Stimulated activated CD4-positive, alpha-beta T cell treated with anti-CD3 and anti-CD28 coated beads, TNF-alpha, amount 100 ng/mL, for 4 hours (primary cell): ENCODE measurements at places on chromosomes 13 and 19.

- no peak for DNase-seq
Observed at GRCh38 chr19:3046698-3047495, 15.4 kb downstream of the TLE5 start.

- no peak for DNase-seq
Observed at GRCh38 chr19:14361824-14362223, 19.4 kb upstream of the ADGRE5 start.

DNA sequence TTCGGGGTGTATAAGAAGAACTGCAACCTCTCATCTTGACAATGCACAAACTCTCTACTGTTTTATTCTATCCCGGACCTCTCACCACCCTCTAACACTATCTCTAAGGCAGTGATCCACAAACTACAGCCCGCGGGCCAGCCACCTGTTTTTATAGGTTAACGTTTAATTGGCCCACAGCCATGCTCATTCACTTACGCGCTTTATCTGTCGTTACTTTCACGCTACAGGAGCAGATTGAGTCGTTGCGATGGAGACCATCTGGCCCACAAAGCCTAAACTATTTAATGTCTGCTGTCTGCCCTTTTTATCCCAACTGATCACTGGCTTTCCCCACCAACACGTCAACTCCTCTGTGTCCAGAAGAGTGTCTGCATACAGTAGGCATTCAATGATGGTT lies 158.9 kb downstream of the CACNA1A start:
- no peak for DNase-seq

- DNase-seq = no peak
Observed at GRCh38 chr13:108272333-108272732, 2.8 kb downstream of the TNFSF13B start.

DNA sequence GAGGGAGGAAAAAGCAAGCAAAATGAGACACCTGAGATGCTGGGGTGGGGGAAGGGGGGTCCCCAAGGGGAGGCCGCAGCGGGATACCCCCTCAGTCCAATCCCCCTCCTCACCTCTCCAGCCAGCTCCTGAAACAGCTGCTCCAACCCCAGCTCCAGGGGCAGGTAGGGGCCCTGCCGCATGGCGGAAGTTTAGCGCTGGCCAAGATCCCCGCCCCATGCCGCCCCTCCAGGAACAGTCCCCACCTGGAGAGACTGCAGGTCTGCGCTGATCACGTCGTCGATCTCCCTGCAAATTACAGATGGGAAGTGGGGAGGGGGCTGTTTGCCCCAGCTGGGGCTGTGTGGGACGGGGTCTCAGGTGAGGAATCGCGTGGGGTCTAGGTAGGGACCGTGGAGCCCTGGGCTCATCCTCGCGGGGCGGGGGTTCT lies 9.0 kb downstream of the CAPN12 start:
- no peak for DNase-seq

DNA sequence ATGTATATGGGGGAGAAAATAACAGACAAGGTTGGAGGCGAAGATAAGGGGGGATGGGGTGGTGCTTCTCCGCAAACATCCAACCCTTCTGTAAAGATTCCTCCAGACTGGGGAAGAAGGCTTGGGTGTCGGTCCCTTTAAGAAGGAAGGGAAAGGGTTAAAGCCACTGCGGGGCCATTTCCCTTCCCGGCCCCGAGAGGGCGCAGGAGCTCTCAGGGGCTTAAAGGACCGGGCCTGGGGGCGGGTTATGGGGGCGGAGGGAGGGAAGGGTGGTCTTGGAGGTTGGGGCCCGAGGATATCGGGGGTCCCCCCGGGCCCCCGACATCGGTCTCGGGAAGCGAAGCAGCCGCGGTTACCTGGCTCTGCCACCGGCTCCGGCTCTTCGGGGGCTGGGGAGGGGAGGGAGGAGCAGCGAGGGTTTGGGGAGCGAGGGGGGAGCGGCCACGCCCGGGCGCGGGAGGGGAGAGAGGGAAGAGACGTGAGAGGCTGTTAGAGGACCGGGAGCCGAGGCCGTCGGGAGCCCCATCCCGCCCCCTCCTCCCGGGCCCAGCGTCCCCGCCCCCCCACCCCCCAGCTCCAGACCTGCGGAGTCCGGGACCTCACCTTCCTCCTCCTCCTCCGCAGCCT lies 2.8 kb downstream of the TNNT1 start:
- no peak for DNase-seq

- DNase-seq = no peak
Observed at GRCh38 chr13:30846311-30846710, 59.8 kb upstream of the MEDAG start.

DNA sequence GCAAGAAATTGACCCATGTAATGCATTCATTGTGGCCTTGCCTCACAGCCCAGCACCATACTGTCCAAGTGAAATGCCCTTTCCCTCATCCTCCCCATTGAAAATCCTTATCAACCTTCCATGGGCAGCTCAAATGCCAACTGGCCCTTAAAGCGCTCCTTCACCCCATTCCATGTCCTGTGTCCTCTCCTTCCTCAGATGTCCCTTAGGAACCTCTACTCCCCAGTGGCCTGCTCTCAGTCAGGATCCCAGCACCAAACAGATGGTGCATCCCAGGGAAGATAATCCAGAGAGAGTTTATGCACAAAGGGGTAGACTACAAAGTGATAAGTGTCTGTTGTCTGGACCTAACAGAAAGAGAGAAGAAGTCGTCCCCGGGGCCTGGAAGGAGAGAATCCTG lies 407.4 kb upstream of the ZNF507 start:
- no peak for DNase-seq

- DNase-seq = no peak
Observed at GRCh38 chr13:106918557-106918860, 350.6 kb upstream of the ARGLU1 start.
